ENCODE measurements at places on chromosomes 6 and 20.

DNA sequence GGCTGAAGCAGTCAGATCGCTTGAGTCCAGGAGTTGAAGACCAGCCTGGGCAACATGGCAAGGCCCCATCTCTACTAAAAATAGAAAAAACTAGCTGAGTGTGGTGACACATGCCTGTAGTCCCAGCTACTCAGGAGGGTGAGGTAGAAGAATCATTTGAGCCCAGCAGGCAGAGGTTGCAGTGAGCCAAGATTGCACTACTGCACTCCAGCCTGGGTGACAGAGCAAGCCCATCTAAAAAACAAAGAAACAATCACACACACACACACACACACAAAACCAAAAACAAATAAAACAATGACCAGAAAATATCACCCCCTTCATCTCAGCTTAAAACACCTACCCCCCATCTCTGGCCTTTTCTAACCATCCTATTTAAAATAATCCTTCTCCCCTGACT, 68.0 kb downstream of the BTBD9 start:
- DNase-seq: no peak

DNA sequence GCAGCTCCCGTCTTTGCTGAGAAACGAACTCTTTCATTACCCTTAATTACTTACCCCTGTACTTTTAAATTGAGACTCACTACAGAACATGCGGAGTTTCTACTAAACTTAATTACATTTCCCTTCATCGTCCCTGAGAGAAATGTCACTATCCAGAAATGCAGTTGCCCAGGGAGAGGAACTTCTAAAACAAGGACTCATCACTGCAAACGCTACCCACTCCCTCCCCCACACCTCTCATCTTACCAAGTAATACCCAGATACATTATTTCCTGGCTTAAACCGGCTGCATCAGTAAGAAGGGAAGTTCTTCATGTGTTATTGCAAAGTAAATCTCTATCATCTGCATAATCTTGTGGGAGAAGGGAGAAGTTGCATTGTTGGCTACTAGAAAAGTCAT, 138.3 kb downstream of the IPCEF1 start:
- no peak for DNase-seq

- DNase-seq: no peak
Measured at GRCh38 chr6:8195040-8195713, 92.8 kb upstream of the EEF1E1 start.

GRCh38 chr20:2165871-2166270, 64.2 kb downstream of the STK35 start:
- no peak for DNase-seq

DNA sequence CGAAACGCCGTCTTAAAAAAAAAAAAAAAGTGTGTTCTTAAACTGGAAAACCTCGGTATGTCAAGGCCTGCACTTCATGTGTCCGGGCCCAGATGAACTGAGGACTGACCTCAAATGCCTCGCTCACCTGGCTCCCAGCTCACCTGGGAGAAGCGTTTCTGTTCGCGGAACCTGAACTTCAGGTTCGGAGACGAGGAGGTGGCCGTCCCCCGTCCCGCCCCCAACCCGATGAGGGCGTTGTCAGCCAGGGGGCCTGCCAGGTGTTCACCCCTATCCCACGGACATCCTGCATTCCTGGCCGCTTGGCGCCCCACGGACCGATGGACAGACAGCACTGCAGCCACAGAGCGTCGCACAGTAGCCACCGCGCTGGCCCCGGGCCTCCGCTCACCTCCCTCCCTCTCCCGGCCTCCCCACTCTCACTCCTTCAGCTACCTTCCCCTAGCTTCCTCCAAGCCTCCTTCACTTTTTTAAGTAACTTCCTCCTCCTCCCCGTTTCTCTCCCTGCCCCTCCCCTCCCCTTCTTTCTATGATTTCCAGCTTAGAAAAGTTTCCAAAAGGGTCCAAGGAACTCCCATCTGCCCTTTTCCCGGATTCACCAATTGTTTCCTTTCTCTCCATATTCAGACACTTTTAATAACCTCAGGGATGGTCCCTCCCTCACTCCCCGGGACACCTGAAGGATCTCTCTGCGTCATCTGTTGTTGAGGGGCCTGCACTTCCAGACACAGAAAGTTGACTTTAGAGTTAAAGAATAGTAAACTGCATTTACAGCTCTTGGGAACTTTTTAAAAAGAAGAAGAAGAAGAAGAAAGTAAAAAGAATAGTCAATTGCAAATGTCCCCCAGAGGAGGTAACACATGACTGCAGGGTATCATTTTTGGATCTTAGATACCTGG, 22.7 kb upstream of the MCM3 start:
- no peak for DNase-seq

DNA sequence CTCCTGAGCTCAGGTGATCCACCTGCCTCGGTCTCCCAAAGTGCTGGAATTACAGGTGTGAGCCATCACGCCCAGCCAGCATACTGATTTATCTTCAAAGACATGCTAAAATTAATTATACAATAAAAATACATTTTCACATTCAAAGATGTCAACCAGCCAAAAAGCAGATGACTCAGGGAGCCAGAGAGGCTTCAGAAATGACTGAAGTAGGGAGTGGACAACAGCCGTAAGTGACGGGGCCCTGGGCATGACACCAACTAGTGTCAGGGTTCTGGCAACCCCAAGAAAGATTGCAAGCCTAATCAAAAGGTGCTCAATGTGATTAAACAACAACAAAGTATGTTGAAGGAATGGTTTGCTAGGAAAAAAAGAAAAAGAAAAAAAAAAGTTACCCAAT, 28.4 kb downstream of the GPLD1 start:
- DNase-seq: no peak

DNA sequence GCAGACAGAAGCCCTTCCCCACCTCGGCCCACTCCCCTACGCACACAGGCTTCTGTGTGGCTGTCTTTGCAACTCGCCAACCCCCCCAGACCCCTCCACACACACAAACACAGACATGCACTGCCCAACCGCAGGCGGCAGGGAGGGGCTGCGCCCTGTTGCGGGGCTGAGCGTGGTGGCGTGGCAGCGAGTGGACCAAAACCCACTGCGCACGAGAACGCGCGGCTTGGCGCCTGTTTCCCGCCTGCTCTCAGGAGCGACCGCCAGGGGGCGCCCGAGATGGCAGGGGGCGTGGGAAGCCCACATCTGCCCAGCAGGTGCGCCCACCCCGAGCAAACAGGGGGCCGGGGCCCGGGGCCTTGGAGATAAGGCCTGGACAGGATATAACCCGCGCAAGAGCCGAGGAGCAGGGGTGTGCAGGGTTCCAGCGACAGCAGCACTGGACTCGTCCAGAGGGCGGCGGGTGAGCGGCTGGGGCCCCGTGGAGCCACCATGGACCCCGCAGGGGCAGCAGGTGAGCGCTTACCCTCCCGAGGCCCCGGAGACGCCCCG, at the start of gene RBPJL:
Gene RBPJL, plus strand, starts transcription at position 410 of the 552 bp plus-strand sequence. Its CDS starts 83 bp downstream, at position 493.
- DNase-seq: no peak

DNA sequence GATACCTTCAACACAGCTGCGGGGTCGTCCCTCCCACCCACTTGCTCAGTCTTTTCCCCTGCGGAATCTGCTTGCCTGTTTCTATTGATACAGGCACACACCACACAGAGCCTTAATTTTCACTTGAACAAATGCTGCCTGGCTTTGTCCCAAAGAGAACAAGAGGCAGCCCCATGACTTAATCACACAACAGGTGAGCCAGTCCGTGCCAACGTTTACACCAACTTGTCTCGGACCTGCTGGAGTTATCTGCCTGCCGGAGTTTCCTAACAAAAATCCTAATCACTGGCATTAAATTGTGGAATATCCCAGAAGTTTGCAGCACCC, 186.8 kb upstream of the RREB1 start:
- no peak for DNase-seq

Data from chondrocyte (in vitro differentiated cells).